ENCODE measurements at places on chromosomes 5 and 9.

DNA sequence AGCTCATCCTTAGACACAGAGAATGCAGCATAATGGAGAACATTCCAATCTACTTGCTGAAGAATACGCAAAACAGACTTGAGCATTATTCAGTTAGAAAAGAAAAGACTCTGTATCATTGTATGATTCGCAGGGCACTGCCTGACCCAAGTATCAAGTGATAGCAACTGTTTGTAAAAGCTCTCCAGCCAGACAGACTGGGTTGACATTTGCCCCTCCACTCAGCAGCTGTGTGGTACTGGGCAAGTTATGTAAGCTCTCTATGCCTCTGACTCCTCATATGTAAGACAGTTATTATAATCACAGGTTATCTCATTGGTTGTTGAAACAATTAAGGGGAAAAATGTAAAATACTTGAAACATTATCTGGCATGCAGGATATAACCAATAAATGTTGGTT is 505.0 kb downstream of the ELAVL2 start:
- no peak for DNase-seq

DNA sequence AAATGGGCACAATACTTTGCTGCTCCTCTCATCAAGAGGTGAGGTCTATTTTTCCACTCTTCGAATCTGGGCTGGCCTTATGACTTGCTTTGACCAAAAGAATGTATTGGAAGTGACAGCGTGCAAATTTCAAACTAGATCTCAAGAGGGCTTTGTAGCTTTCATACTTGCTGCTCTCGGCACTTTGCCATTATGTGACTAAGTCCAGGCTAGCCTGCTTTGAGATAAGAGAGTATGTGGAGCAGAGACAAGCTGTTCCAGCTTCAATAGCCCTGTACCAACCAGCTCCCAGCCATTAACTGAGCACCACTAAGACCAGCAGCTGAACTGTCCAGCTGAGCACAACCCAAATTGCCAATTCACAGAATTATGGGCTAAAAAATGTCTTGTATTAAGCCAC is 124.6 kb downstream of the ACER2 start:
- no peak for DNase-seq

GRCh38 chr5:159031513-159031912 is 68.2 kb downstream of the EBF1 start:
- DNase-seq, result no peak

DNA sequence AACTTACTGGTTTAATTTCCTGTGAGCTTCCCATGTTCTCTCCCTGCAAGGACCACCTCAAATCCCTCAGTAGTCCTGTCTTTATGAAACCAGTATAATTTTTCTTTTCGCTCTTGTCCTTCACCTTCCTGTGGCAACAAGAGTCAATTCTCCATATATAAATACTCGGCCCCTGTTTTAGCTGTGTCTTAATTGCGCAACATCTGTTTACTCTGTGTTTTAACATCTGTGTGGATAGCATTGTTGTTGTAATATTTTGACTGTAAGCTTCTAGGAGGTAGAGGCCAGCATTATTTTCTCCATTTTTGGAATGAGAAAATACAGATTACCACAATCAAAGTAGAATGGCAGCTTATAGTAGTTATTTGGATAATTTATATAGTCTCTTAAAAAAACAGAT is 30.2 kb upstream of the CDKN2B start:
- DNase-seq, result no peak

GRCh38 chr5:121408778-121409177 is 442.9 kb upstream of the FTMT start:
- DNase-seq, result no peak

DNA sequence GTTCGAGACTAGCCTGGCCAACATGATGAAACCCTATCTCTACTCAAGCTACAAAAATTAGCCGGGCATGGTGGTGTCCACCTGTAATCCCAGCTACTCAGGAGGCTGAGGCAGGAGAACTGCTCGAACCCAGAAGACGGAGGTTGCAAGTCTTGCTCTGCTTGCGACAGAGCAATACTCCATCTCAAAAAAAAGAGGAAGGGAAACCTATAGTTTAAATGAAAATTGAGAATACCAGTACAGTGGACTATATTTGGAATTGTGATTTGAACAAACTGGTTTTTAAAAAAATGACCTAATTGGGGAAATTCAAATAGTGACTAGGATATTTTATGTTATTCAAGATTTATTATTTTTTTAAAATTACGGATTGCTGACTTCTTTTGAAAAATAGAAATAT is 33.2 kb downstream of the DIAPH1 start:
- no peak for DNase-seq

- no peak for DNase-seq
These were observed 65.2 kb downstream of the USP20 start for GRCh38 chr9:129900263-129901027.

DNA sequence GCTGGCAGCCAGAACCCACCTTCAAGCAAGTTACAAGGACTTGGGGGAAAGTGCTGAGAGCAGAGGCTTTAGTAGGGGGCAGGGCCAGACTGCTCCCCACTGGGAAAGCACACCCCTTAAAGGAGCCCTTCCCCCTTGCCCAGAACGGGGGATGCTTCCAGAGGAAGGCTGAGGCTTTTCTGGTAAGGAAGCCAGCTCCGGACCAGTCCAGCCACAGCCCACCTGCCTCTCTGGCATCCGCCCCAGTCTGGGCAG is 4.2 kb upstream of the DPM2 start:
- DNase-seq, result no peak
